ENCODE measurements at places on chromosomes 2 and 18. TPM values are rescaled to one million over a fixed set of nuclear protein-coding genes. Genes with fewer than 3 reads are reported as not detected.

- no peak for DNase-seq
Observed at GRCh38 chr18:53819174-53819573, 405.3 kb downstream of the MBD2 start.

GRCh38 chr2:178882666-178883440 lies 75.6 kb upstream of the TTN start:
- no peak for DNase-seq

GRCh38 chr18:30177056-30177455 lies 865.5 kb downstream of the DSC3 start:
- no peak for DNase-seq

GRCh38 chr2:76288598-76288997 lies 577.9 kb upstream of the GCFC2 start:
- DNase-seq, result no peak

GRCh38 chr2:226123300-226123699 lies 676.3 kb downstream of the IRS1 start:
- DNase-seq, result no peak

DNA sequence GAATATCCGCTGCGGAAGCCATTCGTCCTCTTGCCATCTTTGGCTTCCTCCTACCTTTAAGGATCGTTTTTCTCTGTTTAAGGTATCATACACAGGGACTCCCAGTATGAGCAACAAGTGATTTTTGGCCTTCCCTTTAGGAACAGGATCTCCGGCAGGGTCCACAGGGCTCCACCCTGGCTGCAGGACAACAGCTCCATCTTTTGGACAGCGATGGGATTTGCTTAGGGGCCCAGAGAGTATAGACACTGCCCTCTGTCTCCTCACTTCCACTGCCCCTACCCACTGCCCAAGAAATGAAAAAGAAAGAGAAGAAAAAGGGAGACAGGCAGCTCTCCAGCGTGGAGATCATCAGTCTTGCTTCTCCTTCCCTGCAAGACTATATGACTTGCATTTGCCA lies 224.5 kb downstream of the UXS1 start:
- peak; percentile 21 for DNase-seq

DNA sequence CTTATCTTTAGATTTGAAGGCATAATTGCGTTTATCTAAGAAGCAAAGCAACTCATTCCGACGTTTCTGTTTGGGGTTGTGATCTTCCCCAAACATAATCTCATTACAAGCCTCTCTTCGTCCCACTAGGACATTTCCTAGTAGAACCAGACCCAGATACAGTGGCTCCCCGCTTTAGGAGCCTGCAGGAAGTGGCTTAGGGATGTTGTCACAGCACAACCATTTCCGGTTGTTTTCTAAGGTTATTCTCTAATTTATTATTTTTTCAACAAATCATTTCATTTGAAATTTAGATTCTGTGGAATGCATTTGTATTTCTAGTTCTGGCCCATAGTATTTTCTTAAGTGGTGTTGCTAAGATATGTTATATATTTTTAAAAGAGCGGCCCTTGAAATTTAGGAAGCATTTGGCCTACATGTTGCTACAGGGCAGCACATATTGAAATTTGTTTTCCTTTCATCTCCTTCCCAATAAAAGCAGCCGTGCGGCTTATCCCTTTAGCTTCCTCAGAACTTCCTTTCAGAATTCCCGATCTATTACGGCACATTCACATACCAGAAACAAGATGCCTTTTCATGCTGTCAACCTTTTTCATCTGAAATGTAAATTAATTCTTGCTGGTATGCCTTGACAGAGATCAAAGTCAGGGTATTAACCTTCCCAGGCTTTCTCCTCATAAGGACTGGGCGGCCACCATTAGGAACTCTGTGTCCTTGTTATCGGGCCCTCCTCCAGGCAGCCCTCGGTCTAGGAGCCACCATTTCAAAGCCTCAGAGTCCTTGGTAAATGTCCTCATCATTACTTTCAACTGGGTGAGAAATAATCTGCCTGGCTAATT lies 210.9 kb upstream of the SP5 start:
- no peak for DNase-seq

DNA sequence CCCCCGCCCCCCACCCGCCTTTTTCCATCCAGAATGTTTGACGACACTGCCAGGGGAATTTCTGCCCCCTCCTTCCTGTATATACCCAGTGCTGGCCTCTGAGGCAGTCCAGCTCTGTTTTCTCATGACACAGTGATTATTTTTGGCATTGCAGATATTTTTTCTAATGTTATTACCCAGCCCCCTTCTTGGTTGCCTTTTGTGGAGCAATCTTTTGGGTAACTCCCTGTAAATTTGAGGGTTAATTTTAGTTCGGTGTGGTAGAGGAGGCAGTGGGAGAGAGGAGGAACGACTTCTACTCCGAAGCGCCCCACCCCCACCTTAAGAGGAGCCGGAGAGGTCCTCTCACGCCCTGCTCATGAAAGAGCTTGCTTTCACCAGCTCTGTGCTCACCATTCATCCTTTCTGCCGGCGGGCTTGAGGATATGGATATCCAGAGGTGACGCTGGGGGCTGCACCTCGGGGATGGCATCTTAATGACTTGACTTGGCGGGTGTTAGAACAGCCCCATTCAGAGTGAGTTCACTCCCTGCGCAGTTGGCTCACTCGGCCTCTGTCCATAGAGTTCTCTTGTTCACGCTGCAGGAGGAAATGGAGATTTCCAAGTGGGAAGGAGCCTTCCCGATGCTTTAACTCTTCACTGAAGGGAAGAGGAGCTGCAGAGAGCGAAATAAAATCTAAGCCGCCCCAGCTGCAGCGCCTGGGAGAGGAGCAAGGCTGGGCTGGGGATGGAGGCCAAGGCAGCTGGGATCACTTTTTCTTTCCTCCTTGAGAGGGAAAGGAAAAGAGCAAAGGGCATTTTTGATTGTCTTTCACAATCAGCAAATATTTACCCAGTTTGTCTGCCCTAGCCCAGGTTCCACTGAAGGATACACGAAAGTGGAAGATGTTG lies 38.4 kb downstream of the EPAS1 start:
- DNase-seq, result peak; percentile 82

DNA sequence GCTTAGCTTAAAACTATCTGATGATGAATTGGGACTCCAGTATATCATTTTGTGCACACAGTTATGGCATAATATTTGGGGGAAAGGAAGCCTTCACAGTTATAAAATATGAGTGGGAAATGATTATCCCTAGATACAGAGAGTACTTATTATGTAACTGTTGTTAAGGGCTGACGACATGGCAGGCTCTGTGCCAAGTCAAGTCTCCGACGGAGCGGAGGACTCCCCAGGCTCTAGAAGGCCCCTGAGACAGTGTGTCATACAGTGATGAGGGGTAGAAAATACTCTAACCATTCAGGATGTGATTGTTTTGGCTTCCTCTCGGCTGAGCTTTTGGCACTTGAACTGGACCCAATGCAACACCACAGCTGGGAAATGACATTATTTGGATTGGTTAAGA lies 211.8 kb downstream of the SLC8A1 start:
- no peak for DNase-seq

Gene STPG4
- polyA plus RNA-seq, result 0.14 TPM

Gene NEURL3
- 0.51 TPM for polyA plus RNA-seq

Gene RBM44
- polyA plus RNA-seq, result 0.14 TPM

Gene RUFY4
- polyA plus RNA-seq, result not detected

Gene TRAK2
- 10.2 TPM for polyA plus RNA-seq

Measured in A549 (cell line).